Cardiac muscle cell (in vitro differentiated cells and primary cell): ENCODE measurements at places on chromosomes 13 and 19.

DNA sequence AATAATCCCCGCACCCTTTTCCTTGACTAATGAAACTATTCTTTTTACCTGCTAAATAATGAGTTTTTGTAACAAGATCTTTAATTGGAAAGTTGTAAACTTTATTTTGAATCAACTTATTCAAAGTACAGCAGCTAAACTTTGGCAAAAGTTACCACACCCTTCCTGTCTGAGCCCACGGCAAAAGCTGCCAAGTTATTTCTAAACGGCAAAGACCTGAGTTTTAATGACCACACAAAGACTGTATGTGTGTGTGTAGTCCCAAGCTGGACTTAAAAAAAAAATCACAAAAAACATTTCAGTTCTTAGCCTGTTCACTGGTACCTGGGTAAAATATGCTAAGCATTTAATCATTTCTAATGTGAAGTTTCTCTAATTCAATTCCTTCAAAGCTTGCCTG is 60.7 kb downstream of the ZAR1L start:
- DNase-seq: peak; percentile 20

GRCh38 chr19:4519521-4520277 is 1.4 kb upstream of the PLIN4 start:
- peak; percentile 46 for DNase-seq

DNA sequence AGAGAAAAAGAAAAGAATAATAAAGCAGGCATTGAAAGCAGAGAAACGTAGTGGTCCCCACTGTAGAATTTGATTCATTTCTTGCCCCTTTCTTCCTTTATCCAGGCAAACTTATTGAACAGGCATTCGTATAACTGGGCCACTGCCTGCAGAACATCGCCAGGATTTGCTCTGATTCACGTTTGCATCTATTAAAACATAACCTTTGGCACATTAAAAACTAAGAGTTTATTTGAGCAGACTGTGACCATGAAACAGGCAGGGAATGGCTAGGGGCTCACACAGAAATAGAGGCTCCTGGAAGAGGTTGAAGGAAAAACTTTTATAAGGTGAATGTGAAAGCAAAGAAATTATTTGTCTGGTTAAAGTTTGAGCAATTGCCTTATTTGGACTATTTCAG is 12.5 kb upstream of the SUPT20H start:
- no peak for DNase-seq

DNA sequence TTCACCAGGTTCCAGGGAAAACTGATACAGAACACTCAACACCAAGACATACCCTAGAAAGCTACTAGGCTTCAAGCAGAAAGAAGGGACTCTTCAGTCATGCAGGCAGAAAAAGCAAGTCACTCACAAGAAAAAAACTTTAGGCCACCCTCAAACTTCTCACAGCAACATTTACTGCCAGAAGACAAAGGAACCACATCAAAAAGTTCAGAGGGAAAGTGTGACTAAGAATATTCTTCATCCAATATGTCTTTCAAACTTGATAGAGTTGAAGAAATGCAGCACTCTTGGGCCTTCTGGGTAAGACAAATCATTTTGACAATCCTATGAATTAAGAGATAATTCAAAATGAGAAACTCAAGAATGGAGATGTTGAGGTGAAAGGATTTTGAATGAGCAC is 7.7 kb downstream of the DZIP1 start:
- DNase-seq: no peak
